Endothelial cell of coronary artery (primary cell): ENCODE measurements at places on chromosomes 4 and X. TPM values are rescaled to one million over a fixed set of nuclear protein-coding genes. Genes with fewer than 3 reads are reported as not detected.

The NWD2 gene
- not detected in 2 replicates for total RNA-seq

The CFI gene
- 9.5 and 16.6 TPM in 2 replicates for total RNA-seq

The FAM47A gene
- not detected in 2 replicates for total RNA-seq

The RBM41 gene
- 10.7 and 11.7 TPM in 2 replicates for total RNA-seq

The STATH gene
- total RNA-seq = not detected in 2 replicates

The ZFP42 gene
- 0.09 TPM in 1 of 2 replicates, not detected in the other for total RNA-seq

The CENPE gene
- 7.5 and 20.8 TPM in 2 replicates for total RNA-seq

The MUC7 gene
- not detected in 2 replicates for total RNA-seq

The RENBP gene
- 1.6 and 2.1 TPM in 2 replicates for total RNA-seq
